Fibroblast of skin of abdomen (primary cell): ENCODE measurements at places on chromosomes 5 and 9.

DNA sequence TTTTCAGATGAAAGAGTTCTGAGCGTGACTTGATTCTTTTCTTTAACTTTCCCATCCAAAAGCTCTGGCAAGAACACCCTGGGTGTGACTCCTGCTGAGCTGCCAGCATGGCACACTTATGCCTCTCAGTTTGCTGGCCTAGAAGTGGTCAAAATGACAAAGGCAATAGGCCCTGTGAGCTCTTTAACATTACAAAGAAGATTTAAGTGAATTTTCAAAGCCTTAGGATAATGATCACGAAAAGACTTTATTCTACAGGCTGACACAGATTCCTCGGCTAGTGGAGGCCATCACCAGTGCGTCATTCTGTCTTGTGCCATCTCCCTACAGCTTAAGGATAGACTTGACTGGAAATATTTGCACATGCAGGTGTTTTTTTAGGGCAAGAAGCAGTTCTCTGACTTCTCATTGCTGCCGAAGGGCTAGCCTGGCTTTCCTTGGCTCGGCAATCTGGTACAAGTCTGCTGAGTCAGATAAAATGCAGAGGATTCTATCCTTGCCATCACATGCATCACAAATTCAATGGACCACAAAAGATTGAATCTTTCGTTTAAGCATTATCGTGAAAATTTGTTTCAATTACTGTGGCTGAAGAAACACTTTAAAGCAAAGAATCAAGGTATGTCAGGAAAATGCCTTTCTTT is 311.5 kb downstream of the COX7C start:
- no peak for DNase-seq

GRCh38 chr5:61801174-61801573 is 469.1 kb downstream of the ZSWIM6 start:
- DNase-seq = no peak

DNA sequence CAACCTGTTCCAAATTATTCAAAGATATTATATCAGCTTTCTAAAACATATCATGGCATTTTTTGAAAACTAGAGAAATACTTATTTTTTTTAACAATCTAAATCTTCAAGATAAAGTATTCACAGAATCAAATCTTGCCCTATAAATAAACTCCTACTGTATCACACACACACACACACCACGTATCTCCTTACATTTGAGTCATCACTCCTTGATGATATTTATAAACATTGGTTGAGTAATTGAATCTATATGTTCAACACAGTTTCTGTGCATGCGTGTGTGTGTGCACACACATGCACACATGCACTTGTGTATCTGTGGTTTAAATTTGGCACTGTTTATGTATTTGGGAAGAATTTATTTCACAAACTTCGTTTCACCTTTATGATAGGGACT is 1716.4 kb downstream of the EFNA5 start:
- DNase-seq = no peak

DNA sequence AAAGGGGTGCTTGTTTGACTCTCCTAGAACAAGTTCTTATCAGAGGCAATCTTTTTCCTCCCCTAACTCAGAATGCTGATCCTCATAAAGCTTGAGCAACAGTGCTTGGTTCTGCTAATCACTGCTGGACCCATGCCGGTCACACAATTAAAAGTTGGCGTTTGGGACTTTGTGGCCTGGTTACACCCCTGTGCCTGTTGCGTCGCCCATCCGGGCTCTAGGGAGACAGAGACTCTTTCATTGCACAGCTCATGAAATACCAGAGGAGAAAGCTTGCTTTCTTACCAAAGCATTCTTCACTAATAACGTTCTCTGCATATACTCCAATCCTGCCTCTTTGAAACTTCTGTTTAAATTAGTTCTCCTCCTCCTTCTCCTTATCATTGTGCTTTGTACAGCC is 301.1 kb downstream of the NR3C1 start:
- no peak for DNase-seq

DNA sequence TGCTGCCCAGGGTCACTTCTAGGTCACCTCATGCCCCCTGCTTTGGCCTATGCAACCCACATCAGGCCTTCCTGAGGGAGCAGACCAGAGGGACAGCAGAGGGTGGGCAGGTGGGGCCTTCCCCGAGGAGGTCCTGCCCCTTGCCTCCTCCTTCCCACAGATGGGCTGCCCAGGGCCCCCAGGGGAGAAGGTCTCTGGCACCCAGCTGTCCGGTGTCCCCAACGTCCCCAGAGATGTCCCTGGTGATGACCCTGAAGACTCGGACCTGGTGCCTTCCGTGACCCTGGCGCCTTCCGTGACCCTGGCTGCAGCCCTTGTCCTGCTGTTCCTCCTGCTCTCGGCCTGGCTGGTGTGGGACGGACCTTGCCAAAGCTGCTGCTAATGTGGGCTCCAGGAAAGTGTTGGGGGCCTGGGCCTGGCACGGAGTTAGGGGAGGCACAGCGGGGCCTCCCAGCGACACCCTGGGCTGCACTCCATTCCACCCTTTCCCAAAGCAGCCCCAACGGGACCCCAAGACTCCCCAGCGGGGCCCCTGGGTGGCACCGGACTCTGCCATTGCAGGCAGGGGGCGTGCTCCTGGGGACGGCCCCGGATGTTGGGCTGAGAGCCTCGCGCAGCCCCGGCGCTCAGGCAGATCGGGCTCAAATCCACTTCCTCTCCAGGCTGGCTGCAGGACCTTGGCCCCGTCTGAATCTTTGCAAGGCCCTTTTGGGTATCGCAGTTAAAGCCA is 6.8 kb upstream of the SLC2A6 start:
- no peak for DNase-seq

DNA sequence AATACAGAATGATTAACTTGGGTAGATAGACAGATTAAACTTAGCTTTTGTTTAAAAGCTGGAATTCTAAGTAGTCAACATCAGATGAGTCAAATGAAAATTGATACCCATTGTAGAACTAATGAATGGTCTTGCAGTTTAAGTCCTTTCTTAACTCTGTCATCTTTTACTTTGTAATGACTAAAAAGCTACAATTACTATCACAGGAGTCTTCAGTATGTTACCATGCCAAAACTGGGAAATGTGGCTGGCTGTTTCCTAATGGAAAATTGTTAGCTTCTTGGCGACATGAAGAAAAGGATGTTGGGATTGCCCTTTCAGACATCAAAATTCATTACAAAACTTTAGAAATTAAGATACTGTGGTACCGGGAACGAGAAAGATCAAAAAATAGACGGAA is 20.2 kb upstream of the ANXA1 start:
- DNase-seq = no peak

DNA sequence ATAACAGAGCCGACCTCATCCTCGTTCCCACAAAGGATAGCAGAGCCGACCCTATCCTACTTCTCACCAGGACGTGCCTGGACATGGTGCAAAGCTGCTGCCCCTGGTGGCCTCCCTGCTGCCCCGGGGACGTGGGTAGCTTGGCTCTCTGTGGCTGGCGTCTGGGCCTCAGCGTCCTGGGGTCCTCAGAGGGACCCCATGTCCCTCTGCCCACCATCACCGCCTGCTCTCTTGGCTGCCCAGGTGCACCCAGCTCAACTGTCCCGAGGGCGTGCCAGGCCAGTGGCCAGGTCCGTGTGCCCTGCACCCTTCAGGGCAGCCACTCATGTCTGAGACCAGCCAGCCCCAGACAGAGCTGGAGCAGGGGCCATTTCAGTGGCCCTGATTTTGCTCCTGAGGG is 8.5 kb downstream of the NKD2 start:
- DNase-seq = no peak

DNA sequence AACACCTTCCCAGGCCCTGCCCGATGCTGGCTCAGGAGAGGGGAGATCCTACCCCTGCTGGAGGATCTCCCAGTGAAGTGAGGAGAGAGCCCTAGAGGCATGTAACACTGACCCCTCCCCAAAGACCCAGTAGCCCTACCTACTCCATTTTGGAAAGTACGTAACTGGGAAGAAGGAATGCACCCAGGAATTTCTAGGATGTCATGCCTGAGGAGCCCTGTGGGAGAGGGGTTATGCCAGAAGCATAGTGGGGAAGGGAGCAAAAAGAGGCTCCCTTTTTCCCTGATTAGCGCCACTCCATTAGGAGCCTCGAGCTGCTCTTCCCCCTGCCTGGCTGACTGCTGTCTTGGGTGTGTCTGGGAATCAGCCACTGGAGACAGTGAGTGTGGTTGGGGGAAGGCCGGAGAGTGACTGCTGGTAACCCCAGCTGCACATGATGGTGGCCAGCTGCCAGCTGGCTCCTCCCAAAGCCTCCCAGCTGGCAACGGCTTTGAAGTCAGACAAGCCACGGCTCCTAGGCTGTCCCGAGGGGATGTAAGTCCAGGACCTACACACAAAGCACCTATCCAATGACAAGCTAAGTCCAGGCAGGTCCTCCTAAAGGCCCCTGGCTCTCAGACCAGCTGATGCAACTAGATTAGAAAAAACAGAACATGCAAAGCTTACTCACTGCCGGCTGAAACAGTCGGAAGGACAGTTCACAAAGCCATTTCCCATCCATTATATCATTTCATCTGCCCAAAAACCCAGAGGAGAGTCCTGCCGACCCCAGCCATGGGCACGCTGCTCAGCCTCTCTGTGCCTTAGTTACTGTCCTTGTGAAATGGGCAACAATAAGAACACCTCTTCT is 136.5 kb upstream of the ABCA1 start:
- DNase-seq = peak; percentile 98

GRCh38 chr9:27179245-27179865 is 70.3 kb downstream of the TEK start:
- DNase-seq = no peak

DNA sequence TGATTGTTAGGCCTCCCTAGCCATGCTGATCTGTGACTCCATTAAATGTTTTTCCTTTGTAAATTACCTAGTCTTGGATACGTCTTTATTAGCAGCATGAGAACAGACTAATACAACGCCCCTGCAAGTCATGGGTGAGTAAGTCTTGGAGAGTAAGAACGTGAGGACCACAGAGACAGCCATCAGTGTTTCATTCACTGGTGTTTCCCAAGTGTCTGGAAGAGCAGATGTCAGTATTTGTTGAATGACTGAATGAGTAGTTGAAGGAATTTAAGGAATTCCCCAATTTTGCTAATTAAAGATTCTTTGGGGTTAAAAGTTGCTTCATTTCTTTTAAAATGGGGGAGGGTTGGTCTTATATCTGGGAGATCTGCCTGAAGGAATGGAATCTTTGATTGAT is 178.8 kb downstream of the TRIO start:
- peak; percentile 47 for DNase-seq

- no peak for DNase-seq
These were observed 28.3 kb upstream of the DENND4C start for GRCh38 chr9:19201899-19202891.

DNA sequence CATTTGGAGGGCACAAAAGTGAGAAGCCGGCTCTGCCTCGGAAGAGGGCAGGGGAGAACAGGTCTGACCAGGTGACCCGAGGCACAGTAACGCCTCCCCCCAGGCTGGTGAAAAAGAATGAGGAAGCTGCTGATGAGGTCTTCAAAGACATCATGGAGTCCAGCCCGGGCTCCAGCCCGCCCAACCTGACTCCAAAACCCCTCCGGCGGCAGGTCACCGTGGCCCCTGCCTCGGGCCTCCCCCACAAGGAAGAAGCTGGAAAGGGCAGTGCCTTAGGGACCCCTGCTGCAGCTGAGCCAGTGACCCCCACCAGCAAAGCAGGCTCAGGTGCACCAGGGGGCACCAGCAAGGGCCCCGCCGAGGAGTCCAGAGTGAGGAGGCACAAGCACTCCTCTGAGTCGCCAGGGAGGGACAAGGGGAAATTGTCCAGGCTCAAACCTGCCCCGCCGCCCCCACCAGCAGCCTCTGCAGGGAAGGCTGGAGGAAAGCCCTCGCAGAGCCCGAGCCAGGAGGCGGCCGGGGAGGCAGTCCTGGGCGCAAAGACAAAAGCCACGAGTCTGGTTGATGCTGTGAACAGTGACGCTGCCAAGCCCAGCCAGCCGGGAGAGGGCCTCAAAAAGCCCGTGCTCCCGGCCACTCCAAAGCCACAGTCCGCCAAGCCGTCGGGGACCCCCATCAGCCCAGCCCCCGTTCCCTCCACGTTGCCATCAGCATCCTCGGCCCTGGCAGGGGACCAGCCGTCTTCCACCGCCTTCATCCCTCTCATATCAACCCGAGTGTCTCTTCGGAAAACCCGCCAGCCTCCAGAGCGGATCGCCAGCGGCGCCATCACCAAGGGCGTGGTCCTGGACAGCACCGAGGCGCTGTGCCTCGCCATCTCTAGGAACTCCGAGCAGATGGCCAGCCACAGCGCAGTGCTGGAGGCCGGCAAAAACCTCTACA is 11.8 kb downstream of the QRFP start:
- DNase-seq = no peak

DNA sequence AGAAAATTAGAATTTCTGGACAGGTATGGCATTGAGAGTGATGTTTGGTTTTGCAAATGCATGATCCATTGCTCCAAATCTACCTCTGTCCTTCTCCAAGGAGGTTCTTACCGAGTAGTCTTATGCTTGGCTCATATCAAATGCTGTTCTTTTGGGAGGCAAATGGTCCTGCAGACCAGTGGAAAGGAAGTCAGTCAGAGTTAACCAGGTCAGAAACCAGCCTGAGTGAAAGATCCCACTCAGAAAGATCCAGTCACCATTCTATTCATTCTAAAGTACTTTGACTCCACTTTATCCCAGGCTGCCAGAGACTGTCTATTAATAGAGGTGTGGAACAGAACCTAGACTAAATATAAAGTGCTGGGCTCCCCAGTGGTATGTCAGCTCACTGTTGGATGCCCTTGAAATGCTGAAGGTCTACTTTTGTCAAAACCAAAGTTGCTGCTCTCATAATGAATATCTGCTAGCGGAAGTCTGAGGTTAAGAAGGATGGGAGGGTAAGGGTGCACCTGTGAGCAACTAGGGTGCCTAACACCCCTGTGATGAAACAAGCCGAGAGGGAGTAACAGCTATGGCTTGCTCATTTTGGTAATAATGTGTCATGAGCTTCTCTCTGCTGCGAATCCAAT is 302.2 kb downstream of the ZNF608 start:
- no peak for DNase-seq

GRCh38 chr5:81778642-81779041 is 27.7 kb upstream of the SSBP2 start:
- peak; percentile 87 for DNase-seq

- peak; percentile 79 for DNase-seq
These were observed 85.1 kb downstream of the NDUFAF2 start for GRCh38 chr5:61030163-61030482.

DNA sequence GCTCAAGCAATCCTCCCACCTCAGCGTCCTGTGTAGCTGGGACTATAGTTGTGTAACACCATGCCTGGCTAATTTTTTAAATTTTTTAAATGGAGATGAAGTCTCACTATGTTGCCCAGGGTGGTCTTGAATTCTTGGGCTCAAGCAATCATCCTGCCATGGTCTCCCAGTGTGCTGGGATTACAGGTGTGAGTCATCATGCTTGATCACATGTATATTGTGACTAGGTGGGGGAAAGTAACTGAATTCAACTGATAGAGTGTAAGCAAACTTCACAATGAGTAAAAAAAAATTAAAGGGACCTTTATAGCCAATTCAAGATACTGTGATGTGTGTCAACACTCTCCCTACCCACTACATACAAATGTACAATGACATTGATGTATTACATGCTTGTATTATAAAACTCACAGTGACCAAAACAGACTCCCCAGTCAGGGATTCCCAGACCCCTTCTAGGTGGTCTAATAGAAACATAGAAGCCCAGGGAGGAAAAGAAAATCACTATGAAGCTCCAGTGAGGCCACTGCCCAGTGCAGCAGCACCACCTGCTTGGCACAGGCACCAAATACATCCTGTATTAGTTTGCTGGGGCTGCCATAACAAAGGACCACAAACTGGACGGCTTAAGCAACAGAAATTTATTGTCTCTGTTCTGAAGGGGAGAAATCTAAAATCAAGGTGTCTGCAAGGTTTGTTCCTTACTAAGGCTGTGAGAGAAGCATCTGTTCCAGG is 8.8 kb downstream of the PLGRKT start:
- DNase-seq = peak; percentile 26

- peak; percentile 81 for DNase-seq
These were observed 57.4 kb downstream of the NRG2 start for GRCh38 chr5:139985733-139986132.
